ENCODE measurements at places on chromosomes 13 and 19.

DNA sequence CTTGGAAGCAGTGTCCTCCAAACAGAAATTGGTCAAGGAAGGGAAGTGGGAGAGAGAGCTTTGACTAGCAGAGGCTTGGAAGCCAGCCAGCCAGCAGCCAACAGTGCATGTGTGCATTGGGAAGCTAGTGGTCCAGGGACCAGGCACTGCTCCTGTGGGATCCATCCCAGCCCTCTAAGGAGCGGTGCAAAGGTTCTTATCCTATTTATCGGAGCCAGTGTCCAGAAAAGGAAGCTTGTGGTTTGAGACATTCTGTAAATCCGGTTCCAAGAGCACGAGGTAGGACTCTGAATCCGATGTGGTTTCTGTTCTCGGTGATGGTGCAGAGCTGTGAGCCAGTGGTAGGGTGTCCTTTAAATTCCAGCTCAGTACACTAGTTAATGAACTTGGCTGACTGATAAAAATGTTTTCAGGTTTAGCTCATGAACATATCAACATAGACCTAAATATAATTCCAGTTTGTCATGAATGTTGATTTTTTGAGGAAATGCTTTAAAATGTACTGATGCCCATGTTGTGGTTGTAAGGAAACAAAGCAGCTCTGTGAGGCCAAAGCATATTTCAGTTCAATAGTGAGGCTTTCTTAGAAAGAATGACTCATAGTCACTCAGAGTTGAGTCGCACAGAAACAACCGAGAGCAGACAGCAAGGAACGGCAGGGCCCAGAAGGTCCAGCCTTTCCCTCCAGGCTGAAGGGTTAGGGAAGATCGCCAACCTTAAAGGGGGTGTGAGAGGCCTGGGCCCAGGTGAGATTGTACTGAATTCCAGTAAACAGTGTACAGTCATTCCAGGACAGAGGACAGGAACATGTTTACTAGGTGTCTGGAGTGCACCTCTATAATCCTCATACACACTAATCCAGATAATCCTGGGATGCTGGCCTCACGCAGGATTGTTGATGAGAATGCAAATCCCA lies 21.5 kb upstream of the GARRE1 start:
- no peak for DNase-seq

- no peak for DNase-seq
Observed at GRCh38 chr13:71681901-71682613, 184.9 kb downstream of the DACH1 start.

DNA sequence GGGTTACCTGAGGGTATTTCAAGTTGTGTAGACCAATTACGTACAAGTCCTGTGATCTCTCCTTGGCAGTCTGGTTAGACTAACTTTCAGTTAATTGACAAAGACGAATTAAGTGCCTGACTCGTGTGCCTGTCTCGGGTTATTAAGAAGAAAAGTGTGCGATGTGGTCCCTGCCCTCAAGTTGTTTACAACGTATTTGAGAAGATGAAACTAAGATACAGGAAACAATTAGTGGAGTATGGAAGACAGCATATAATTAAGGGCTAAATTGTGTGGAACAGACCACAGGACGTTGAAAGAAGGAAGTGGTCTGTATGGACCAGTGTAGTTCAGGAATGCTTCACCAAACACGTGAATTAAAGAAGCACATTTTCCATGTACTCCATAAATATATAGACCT lies 49.2 kb downstream of the KLF5 start:
- DNase-seq = no peak

DNA sequence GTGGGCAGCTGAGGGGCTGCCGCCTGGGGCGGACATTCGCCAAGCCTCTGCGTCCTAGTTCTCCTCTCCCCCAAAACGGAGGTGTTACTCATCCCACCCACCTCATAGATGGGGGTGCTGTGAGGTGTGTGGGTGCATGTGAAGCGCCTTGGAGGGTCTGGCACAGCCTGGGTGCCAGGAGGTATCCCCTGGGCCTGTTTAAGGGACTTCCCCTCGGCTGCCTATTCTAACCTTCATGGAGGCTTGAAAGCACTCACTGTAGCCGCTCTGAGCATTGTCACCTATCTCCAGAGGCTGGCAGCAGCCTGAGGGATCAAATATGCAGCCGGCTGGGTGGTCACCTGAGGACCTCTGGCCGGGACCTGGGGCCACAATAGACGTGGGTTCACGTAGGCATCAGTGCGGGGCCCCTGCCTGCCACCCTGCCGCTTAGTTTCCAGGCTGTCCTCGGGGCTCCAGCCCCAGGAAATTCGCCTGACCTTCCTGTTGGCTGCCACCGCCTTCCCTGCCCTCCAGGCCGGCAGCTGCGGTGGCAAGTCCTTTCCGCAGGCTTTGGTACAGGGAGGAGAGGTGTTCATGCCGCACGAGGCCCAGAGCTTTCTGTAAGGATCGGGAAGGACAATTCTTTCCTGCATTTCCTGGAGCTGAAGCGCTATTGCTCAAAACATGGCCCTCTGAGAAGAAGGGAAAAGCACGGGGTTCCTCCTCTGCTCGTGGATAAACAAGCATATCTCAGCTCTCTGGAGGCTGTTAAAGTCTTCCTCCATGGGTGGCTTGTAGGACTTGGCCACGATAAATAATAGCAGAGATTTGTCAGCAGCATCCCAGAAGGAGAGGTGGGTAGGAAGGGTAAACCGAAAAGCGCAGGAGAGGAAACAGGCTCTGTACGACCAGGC lies 4.6 kb downstream of the COL4A2 start:
- no peak for DNase-seq

DNA sequence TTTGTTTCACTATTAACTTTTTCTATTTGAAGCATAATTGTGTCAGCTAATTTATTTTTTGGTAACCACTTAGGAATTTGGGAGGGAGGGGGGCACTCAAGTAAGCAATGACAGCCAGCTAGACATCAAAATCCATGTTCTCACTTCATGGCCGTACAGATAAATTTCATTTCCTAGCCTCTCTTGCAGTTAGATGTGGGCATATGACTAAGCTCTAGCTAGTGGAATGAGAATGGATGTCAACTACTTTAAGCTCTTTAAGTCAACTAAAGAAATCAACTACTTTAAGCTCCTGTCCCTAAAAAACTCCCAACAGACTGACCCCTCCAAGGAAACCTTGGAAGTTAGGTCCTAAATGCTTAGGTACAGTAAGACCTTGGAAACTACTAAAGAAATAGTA lies 92.0 kb downstream of the KCNRG start:
- DNase-seq = no peak

DNA sequence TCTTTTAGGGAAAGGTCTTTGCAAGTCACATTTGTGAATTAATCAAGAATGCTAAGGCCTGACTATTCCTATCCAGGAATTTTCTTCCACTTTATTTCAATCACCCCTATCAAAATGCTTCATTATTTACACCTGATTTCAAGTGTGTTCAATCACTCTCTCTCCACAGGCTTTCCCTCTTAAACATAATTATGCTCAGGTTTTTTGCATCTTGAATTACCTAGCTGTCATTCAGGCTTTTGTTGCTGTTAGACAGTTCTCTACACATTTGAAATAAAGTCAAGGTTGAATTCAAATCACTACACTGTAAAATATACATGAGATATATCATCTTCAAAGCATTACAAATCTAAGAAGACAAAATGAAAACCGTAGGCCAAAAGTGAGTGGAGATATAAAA lies 941.3 kb upstream of the SLITRK1 start:
- DNase-seq = no peak

DNA sequence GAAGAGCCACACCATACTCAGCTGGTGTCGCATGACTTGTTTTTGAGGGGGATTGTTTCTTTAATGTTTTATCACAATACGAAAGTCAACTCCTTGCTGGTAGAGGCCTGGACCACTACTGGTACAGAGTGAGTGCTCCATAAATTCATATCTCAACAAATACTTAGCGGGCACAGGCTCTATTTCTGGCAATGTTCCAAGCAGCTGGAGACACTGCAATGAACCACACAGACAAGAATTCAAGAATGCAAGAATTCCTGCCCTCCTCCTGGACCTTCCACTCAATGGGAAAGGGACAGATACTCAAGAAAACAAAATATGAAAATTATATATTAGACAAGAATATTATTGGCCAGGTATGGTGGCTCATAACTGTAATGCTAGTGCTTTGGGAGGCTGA lies 5.1 kb upstream of the FXYD5 start:
- DNase-seq = no peak

All from GOT3 (cell line).